ENCODE measurements at places on chromosomes 2 and 18. TPM values are rescaled to one million over a fixed set of nuclear protein-coding genes. Genes with fewer than 3 reads are reported as not detected.

GRCh38 chr2:31269087-31269486 is 35.1 kb downstream of the EHD3 start:
- DNase-seq, result no peak

DNA sequence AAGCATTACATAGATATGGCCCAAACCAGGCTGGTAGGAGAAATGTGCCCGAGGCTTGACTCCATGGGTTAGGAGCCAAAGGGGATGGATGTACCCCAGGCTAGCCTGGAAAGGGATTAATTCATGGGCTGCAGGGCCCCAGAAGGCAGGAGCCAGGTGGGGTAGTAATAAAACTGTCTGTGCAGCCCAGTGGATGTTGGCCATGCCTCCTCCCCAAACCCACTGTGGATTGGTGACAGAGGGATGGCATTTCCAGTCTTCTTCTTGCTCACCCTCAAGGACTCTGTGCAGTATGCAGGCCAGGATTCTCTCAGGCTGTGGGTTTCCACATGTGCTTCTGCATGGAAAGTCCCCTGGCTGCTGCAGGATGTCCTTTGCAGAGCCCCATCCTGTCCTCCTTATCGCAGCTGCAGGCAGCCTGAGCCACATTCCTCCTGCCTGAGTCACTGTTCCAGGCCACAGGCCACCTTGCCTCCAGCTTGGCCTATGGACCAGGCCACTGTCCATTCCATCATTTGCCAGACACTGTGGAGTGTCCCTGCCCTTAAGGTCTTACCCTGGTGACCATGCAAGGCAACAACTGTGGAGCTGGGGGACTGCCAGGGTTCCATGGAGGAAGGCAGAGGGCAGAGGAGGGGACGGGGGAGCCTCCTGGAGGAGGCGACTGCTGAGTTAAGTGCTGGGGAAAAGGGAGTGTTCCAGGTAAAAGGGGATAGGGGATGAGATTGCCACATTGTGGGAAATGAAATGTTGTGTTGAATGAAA is 38.9 kb downstream of the INO80C start:
- DNase-seq, result no peak

DNA sequence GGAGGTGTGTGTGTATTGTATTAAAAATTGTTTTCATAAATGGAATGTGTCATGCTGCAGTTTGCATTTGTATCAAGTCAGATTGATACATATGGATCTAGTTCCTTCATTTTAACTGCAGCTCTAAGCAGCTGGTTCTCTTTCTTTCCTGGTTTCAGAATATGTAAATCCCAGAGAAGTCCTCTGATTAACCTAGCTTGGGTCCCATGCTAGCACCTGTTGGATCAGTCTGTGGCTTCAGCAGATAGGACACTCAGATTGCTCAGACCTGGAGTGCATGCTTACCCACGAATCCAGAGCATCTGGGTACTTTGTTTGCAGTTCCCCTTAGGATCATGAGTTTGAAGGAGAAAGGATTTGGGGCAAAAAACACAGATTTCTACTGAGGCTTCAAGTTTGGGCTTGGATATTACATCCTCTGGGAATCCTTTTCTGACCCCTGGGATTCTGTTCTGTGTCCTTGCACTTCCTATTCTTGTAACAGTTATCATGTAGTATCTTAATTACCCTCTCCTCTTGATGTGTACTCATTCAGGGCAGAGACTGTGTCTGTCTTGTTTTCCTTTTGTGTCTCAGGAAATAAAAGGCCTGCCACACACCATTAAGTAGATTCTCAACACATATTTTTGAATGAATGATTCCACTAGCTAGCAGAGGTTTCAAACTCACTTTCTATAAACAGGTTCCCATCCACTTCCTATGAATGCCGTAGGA is 142.1 kb downstream of the PHLPP1 start:
- DNase-seq, result no peak

GRCh38 chr2:88838165-88838635 is 146.7 kb downstream of the RPIA start:
- DNase-seq, result no peak

GRCh38 chr2:129369437-129369836 is 610.0 kb upstream of the RAB6C start:
- DNase-seq, result no peak

- no peak for DNase-seq
Measured at GRCh38 chr2:36427790-36428243, 72.2 kb downstream of the CRIM1 start.

DNA sequence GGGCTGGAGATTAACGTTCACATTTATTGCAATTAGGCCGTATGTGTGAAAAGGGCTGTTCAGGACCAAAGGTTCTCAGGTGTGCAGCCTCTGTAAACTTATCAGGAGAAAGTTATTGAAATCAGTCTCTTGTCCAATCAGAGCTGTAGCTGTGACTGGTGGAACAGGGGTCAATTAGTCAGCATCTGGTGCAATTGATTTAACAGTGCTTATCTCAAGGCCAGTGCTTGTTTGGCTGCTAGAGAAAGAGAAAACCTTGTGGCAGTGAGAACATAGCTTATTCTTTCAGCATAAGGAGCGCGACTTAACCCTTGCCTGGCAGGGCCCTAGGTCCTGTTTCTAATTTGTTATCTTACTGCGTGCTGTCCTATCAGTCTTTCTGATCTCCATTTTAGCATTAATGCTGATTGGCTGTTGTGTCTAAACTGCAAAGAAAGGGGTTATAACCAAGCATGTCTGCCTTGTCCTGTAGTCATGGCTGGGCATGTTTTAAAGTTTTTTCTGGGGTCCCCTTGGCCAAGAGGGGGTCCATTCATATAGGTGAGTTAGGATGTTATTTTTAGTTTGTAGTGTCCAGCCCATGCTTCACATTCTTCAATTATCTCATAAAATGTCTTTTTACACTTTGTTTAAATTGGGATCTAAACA is 66.4 kb downstream of the CYB5A start:
- no peak for DNase-seq

GRCh38 chr2:62467475-62468321 is 38.3 kb downstream of the TMEM17 start:
- no peak for DNase-seq

GRCh38 chr2:9329497-9329896 is 93.8 kb downstream of the ITGB1BP1 start:
- DNase-seq, result no peak

DNA sequence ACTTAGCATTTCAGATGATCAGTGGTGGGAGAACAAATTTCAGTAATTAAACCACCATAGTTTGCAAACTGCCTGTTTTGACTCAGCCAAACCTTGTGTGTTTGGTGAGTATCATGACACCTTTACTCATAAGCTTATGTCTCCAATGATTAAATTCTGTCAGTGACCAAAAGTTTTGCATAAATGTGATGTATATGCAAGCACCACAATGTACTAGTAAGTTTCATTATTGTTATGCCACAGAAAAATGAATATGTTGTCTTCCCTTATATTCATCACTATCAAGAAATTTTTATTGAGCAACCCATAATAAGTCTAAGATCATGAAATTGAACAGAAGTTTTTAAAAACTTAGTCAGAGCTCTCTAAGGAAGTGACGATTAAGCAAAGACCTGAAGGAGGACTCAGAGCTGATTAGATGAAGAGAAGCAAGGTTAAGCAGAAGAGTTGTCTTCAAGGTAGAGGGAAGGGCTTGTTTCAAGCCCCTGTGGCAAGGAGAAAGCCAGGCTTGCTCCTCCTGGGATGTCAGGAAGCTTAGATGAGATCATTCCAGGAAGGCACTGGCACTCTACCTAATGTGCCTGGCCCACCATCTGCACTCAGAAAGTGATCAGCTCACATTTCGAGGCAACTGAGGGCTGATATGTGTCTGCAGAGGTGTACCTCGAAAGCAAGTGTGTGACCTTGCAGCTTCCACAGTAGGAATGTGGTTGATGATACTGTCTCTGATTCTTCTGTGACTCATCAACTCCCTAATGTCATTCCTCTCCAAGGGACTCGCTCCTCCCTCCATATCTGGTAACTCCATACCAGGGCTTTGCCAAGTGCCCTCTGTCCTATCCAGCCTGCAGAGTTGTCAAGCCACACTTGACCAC is 54.7 kb downstream of the KCTD18 start:
- peak; percentile 22 for DNase-seq

DNA sequence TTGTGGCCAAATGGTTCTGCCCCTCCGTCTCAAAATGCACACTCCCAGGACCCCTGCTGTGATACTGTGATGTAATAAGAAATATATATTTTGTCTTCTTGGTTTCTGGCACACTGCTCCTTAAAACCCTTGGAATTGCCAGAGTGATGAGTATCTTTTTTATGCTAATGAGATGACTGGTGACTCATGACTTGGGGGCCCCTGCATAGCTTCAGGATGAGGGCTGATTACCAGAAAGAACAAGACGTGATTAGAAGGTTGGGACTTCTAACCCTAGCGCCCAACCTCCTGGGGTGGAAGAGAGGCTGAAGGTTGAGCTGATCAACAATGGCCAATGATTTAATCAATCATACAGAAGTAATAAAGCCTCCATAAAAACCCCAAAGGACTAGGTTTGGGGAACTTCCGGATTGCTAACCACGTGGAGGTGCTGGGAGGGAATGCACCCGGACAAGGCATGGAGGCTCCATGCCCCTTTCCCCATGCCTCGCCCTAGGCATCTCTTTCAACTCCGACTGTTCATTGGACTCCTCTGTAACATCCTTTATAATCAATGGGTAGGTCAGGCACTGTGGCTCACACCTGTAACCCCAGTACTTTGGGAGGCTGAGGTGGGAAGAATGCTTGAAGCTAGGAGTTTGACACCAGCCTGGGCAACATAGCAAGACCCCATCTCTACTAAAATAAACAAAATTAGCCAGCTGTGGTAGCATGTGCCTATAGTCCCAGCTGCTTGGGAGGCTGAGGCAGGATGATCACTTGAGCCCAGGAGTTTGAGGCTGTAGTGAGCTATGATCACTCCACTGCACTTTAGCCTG is 89.1 kb downstream of the HS1BP3 start:
- peak; percentile 79 for DNase-seq

- no peak for DNase-seq
Measured at GRCh38 chr2:237276716-237277490, 137.1 kb downstream of the COL6A3 start.

GRCh38 chr2:101185656-101186055 is 34.5 kb upstream of the TBC1D8 start:
- DNase-seq, result no peak

- no peak for DNase-seq
Measured at GRCh38 chr2:238431456-238431855, 4.7 kb downstream of the ASB1 start.

- peak; percentile 38 for DNase-seq
Measured at GRCh38 chr2:200306931-200307723, 634 bp downstream of the SPATS2L start.

Gene REG3G
- total RNA-seq, result not detected

Gene TIA1
- 197 TPM for total RNA-seq

Gene RGPD3
- total RNA-seq, result 0.57 TPM

Gene GALNT3
- total RNA-seq, result 4.6 TPM

Gene SCYGR4
- not detected for total RNA-seq

Gene RANBP2
- total RNA-seq, result 78.2 TPM

Gene SIGLEC15
- 0.92 TPM for total RNA-seq

Gene CPO
- total RNA-seq, result not detected

Data from A673 (cell line).